ENCODE measurements at places on chromosomes 4 and X.
A peak's percentile ranks its signal among the peaks of the same experiment; 100 is the strongest.

DNA sequence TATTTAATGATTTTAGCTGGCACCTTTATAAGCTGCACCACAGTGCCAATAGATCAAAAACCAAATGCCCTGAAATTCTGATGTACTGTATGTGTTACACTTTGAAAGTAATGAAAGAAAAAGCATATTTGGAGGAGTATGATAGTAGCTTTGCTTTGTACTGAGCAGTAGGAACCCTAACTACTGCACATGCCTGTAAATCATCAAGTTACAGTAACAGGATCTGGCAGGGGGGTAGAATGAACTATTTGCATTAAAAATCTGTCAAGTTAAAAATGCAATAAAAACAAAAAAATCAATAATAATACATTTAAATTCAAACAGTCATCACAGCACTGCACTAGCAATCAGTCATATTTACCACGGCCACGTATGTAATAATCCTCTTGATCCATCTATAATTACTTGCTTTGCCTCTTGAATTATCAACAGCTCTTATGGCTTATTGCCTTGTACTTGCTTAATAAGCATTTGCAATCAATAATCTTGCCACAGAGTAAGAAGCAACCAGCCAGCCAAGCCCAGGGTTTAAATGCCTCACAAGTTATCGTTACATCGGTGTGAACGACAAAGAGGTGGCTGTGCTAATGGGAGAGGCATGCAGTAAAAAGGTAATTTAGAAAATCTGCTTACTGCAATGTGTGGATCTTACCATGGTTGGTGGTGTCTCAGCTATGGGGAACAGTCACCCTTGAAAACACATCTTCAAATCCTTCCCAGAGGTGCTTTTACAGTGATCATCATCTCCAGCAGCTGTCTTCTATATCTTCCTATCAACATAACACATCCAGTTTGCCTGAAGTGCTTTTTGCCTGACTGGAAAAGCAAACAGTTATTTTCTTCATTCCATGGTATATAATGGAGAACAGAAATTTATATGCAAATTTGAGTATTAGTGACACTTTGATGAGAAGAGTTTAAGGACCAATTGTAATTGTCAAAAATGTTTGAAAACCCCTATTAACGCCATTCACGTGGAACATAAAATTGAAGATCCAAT lies 1812.1 kb upstream of the ADGRL3 start:
- DNase-seq: no peak

DNA sequence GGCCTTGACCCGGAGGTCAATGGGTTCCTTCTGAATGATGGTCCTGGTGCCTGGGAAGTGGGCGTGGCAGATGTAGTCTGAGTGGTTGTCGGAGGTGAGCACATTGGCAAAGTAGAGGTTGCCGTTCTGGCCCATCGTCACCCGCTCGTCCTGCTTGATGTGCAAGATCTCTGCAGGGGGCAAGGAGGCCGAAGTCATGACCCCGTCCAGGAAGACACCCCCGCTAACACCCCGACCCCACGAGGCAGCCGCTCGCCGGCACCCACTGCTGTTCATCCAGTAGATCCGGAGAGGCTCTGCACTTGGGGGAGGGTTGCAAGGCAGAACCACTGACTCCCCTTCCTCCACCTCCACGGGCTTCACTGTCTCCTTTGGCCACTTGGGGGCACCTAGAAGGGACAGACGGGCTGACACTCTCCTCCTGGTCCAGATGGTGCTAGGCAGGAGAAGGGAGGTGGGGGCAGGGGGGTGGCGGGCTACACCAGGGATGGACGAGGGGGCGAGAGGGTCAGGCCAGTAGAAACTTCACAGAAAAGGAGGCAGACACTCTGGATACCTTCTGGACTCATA lies 15.1 kb downstream of the L1CAM start:
- no peak for DNase-seq

DNA sequence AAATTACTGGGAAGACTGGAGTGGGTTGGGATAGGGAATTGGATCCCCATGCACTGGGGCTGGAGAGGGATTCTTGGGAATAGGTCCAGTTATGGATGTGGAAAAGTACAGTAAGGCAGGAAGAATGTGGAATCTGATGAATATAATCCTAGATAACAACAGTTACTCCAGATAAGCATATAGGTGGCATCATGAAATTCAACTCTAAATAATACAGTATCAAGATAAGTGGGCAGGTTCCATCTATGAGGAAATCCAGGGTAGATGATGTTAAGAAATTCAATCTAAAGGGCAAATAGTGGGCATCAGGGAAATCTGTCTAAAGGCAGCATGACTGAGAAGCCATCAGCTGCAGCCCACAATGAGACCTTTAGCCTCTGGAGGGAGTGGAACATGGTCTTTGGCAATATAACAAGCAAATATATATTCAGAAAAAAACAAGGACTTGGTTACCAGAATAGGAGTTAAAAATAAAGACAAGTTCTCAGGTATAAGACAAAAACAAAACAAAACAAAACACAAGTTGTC lies 1.2 kb downstream of the DTHD1 start:
- DNase-seq: no peak

GRCh38 chrX:32289356-32289755 lies 922.0 kb downstream of the DMD start:
- DNase-seq: no peak

DNA sequence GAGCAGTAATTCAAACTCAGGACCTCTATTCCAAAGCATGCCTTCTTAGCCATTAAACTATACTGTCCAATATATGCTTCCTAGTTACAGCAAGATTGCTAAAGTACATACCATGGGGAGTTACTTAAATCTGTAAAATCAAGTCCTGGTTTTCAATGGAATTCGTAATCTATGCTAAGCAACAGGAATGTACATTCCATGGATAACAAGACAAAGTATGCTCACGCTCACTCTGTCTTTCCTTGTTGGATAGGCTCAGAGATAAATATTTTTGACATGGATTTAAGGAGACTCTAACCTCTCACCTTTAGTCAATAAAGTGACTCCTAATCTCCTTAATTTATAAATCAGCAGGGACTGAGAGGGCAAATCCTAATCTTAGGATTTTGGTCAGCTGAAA lies 47.3 kb upstream of the STK26 start:
- no peak for DNase-seq

DNA sequence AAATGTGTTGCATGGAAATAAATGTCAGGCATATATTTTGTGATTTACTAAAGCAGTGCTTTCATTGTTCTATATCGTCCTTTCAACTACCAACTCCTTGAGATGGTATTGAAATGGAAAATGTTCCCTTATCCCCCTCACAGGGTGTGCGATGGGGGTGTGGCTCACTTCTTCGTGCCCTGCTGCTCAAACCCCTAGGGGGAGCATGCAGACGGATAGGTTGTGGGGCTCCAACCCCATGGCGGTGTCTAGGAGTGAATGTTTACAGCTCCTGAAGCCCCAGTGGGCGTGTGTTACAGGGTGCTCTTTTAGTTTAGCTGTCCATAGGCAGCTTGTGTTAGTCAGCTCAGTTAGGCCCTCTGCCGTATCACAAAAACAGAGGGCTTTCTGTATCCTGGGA lies 287.7 kb upstream of the EMCN start:
- no peak for DNase-seq

DNA sequence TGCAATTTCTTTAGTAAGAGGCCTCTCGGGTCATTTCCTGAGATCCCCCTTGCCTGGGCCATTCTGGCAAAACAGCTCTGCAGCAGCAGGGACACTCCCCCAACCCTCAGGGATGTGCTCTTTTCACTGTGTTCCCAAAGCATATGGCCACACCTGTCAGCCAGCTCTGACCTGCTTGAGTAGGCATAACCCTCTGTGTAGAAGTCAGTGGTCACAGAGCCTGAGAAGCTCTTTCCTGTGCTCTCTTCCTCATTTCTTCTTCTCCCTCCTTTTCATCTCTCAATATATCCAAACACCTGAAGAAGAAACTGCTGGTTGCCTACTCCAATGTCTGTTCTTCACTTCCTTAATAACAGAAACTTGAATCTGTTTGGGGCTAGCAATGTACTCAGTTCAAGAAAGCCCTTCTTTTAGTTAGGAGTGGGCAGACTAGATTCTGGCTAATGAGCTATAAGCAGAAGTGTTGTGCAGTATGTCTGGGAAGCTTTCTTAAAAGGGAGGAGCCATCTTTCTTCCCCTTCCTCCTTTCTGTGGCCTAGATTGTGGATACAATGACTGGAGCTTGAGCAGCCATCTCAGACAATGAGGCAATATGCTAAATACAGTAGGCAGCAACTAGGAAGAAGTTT lies 73.3 kb downstream of the PRPS1 start:
- no peak for DNase-seq

- no peak for DNase-seq
Measured at GRCh38 chr4:1654216-1654955, 29.7 kb downstream of the FAM53A start.

GRCh38 chrX:123184866-123185276 lies 793 bp downstream of the GRIA3 start:
- no peak for DNase-seq

GRCh38 chr4:98950925-98951324 lies 22.0 kb upstream of the EIF4E start:
- no peak for DNase-seq

DNA sequence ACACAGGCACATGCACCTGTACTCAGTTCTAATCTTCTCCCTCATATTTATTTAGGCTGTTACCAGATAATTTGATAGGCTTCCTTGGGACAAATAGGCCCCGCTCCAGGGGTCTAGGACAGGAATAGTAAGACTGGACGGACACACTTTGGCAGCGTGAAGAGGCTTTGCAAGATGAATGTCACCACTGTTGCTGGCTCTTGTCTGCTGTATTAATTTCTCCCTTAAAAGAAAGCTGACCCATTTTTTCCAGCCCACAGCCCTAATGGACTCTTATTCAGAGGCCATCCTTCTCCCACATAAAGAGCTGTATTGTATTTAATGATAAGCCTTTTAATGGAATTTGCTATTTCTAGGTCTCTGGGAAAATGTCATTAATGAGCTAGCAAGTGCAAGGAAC lies 18.0 kb downstream of the FAM184B start:
- DNase-seq: no peak

DNA sequence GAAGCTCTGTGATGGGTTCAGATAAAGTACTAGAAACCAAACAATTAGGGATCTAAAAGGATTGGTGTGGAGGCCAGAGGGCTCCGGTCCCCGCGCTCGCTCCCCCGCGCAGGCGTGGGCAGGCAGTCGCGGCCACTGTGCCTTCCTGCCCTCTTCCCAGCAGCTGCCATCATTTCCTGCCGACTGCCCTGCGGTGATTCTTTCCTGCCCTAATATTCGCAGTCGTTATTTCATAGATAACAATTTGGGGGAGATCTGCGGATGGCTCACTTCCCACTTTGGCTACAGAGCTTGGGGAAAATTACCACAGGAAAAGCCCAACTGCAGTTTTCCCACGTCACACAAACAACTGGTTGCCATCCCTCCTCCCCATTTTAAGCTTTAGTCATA lies 2.2 kb downstream of the GRIA2 start:
- DNase-seq: no peak

DNA sequence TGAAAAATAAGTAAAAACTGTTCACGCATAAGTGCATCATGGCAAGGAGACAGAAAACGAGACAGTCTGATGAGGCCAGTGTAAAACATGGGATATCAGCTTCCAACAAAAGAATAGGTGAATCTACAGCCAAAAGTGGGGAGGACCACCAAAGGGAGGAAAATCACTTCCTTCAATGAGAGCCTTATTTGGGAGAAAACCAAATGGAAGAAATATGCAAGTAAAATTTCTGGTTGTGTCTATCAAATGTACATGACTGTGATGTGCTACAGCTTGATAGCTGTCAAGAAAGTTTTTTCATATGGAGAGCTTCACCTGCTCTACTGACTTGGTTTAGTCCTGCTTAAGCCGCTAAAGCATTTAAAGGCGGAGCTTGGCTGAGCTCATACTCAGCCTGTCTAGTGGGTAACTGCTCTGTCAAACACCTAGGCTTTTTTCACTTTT lies 66.2 kb downstream of the MAGEA1 start:
- DNase-seq: no peak

GRCh38 chr4:22323691-22324090 lies 192.2 kb downstream of the ADGRA3 start:
- no peak for DNase-seq

- no peak for DNase-seq
Measured at GRCh38 chr4:153318696-153319320, 25.7 kb upstream of the MND1 start.

- DNase-seq: no peak
Measured at GRCh38 chr4:171793723-171794122, 19.5 kb upstream of the GALNTL6 start.

DNA sequence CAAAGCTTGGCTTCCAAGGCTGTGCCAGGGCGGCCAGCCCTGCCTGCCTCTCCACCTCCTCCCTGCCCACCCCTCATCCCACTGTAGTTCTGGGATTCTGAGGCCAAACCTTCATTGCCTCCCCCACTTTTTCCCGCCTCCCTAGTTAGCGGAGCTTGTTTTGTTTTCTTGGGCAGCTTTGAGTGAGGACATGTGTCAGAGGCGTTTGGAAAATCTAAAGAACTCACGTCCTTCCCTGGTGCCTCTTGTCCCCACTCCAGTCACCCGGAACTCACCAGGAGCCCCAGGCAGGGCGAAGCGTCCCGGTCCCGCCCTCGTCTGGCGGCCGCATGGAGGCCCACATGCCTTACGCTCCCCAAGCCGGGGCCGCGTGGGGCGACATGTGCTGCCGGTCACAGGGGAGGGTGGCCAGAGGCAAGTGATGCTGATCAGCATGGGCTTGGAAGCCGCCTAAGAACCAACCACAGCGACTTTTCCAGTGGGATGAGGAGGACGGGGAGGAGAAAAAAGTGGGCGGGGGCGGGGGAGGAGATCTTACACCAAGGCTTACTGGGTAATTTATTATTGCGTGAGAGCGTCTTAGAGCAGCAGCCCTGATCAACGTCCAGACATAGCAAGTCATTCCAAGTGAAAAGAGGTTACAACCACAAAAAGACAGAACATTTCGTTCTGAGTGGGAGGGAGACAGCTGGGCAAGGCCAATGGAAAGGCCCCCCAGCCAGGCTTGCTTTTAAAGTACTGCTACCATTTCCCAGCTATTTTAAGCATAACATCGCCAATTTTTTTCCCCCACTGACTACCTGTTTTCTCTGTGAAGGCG lies 48.5 kb downstream of the PRPS1 start:
- DNase-seq: peak; percentile 96

DNA sequence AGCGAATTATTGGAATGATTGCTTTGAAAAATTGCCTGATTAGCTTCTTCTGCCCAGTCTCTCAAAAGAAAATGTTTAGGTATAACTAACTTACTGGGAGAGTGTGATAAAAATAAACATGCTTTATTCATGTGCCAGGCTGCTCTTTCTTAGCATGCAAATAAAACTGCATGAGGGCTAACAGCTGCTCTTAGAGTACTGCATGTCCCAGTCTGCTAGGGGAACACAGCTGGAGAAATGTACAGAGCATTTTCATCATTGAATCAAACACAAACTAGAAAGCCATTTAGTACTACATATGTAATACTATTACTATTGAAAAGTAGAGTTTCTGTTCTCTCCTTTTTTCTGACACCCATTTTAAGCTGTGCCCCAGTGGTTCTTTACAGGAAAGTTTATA lies 726.0 kb downstream of the GRID2 start:
- peak; percentile 2 for DNase-seq

DNA sequence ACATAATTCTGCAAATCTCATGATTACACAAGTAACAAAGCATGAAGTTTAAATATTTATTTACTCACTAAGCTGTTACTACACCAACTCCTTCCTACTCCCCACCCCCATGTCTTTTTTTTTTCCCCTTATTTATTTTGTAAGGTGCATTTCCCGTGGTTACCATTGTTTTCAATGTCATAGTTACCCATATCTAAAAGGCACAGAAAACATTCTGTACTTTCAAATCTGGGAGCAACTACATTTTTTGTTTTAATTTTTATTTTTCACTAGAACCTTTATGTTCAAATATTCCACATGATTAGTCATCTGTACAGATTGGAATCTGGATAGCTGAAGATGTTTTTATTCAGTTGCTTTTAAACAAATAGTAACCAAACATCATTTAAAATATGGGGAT lies 62.8 kb downstream of the PPP3CA start:
- DNase-seq: no peak
